Adrenal gland (tissue), 19 donors: ENCODE measurements at places on chromosomes 1 and 21. TPM values are rescaled to one million over a fixed set of nuclear protein-coding genes. Genes with fewer than 3 reads are reported as not detected.

SPTA1 gene
- total RNA-seq, result 0.19 TPM

MFAP2 gene
- 0.79 TPM for total RNA-seq

PLPPR4 gene
- total RNA-seq, result not detected

TEKT2 gene
- total RNA-seq, result not detected

FMO3 gene
- 34.6 TPM for total RNA-seq

- no peak for DNase-seq
Measured at GRCh38 chr1:46447499-46448108, 42.0 kb upstream of the DMBX1 start.

DNA sequence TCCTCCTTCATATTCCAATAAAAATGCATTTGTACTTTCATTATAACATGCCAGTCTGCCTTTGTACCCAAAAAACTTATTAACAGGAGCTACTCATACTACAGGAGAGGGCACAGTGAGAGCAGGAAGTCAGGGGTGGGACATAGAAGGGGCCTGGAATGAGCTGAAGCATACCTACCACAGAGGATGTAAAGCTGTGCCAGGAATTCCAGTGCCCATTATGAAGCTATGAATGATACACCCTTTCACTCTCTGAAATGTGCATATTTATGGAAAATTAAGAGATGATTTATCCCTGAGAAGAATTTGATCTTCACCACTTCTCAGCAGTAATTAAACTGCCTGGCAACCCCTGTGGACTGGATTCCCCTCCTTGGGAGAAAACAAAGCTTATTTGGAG, 65.8 kb downstream of the ATP5PO start:
- DNase-seq, result no peak

DNA sequence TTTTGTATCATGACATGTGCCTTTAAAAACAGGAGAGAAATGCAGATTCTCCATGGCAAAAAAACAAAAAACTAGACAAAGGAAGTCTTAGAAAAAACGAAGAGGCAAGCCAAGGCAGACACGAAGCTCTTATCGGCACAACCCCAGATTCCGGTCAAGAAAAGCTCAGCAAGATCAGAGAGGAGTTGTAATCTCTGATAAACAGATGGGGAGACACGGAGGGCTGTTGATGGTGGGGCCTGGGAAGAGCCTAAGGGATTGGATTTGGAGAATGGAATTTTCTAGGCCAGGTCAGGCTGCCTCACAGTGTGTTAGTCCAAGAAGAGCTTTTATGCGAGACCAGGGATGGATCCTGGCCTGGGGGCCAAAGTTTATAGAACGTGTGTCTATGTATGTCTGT, 96.2 kb upstream of the AKT3 start:
- no peak for DNase-seq

DNA sequence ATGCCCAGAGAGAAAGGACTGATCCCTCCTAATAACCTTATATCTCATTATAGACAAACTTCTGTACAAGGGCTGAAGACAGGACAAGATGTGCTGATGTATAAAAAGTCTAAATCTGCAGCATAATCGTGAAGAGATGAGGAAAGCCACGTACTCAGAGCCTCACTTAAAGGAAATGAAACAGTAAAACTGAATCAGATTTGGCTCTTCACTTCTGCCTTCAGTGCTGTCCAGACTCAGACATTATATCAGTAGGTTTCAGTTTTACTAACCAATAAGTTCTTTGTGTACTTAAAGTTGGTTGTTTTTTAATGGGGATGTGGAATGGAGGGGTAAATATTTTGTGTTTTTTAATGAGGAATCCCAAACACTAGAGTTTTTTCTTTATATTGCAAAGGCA, 45.3 kb upstream of the RGS1 start:
- DNase-seq, result no peak

- DNase-seq, result no peak
Measured at GRCh38 chr1:15816674-15817073, 9.2 kb upstream of the UQCRHL start.

DNA sequence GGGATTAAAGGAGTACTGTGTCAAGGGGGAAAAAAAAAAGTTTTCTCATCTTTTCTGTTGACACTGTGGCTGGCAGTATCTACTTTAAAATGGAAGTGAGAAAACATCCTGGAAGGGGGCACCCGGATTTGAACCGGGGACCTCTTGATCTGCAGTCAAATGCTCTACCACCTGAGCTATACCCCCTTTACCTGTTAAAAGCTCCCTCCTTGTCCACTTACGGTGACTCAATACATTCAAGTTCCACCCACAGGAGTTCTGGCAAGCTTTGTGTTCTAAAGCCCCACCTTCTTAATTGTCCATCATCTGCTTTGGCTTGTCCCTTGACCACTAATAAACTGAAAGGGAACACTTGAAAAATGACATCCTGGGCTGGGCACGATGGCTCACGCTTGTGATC, 68.2 kb downstream of the FNBP1L start:
- DNase-seq, result no peak

DNA sequence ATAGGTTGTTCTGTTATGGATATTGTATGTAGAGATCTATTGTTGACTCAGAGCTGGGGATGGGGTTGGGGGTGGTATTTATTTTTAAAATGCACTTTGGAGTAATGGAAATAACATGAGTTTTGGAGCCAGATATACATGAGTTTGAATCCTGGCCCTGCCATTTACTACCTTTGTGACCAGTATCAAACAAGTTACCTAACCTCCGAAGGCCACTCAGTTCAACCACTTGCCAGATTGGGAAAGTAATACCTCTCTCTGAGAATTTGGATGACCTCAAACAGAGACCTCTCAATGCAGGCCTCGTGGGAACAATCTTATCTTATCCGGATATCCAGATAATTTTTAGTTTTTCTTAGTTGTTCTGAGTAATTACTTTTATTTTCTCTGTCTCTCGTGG, 181.0 kb downstream of the FGGY start:
- no peak for DNase-seq

DNA sequence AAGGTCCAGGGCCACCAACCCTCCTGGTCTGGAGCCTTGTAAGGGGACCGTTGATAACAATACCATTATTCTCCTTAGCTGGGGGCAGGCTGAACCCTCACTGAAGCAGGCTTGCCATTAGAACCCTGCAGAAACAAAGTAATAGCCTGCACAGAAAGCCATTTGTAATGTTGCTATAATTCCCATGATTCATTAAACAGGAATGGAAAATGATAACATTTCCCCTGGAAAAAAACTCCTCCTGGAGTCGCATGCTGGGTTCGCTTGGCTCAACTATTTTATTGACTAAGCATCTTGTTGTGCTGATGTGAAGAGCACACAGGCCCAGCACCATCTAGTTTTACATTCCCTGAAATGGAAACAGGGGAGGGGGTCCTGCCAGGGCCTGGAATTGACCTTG, 155.6 kb upstream of the CSF3R start:
- no peak for DNase-seq
